ENCODE measurements at places on chromosomes 1 and 21. TPM values are rescaled to one million over a fixed set of nuclear protein-coding genes. Genes with fewer than 3 reads are reported as not detected.

Gene FCRL5
- total RNA-seq: not detected

Gene DTL
- 76.6 TPM for total RNA-seq

DNA sequence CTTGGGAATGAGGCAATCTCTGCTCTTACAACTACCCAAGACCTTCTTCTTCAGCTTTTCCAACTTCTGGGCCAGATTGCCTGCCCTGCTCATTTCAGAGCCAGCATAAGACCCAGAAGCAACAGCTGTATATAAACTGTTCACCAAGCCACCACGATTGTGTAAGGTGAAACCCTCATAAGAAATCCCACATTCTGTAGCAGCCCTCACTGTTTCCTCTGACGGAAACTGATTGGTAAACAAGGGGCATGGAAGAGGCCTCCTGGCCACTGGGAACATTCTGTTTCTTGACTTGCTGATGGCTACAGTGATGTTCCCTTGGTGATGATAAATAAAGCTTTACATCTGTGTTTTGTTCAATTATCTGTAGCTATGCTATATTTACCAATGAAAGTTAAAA, 39.7 kb upstream of the EXO1 start:
- H3K27me3 ChIP-seq: no peaks in the 10 kb centered on the region
- DNase-seq: no peak
- no peak overlapping the region for H3K4me3 ChIP-seq
- no peaks in the 10 kb centered on the region for H3K36me3 ChIP-seq

DNA sequence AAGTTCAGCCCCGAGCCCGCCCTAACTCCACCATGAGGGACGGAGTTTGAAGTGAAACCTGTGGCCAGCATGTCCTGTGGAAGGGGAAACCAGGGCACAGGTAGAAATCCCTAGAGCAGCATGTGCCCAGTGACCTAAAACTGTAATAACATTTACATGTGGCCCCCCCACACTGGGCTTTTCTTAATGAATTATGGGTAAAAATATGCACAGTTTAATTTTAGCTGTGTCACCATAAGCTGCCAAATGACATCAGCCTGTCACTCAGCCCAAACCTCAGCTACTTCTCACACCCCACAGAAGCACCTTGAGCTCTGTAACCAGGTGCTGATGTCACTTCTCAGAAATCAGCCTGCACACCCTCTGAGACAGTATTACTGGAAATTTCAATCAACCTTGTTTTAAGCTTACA, 50.0 kb upstream of the SLC19A1 start:
- H3K4me3 ChIP-seq: no peak overlapping the region
- peaks cover 4% of the 10 kb centered on the region for H3K4me1 ChIP-seq
- DNase-seq: no peak
- no peak overlapping the region for H3K27ac ChIP-seq
- no peaks in the 10 kb centered on the region for H3K36me3 ChIP-seq
